ENCODE measurements at places on chromosomes 7 and 10.

DNA sequence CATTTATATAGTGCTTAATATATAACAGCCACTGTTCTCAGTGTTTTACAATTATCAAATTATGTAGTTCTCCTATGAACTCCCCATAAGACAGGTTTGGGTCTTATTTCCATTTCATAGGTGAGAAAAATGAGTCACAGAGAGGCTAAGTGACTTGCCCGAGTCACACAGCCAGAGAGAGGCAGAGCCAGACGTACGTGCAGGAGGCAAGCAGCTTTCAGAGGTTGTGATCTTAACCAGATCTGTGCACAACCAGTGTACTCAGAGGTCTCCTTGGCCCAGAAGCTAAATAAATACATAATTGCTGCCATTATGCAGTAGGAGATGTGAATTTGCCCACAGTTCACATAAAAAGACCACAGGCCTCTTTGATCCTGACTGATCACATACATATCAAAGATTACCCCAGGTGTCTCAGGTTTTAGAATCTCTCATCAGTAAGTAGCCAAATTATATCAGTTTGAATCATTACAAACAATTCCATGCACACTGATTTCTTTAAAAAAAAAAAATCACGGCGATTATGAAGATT lies 304.7 kb upstream of the AOAH start:
- no peak for DNase-seq

DNA sequence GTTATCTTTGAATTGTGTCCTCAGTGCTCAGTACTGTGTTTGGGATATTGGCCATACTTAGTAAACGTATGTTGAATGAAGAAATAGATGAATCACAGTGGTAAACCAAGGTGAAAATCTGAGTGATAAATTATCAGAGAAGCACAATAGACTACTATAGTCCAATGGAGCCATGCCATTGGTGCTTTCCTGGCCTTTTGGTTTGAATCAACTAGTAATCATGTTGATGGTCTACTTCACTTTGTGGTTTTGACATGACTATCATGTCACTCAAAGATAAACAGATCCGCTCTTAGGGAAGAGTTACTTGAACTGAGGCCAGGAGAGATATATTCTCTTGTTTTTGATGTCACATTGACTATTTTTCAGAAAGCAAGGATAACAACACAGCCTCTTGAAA lies 86.1 kb upstream of the IGFBP3 start:
- DNase-seq = no peak

DNA sequence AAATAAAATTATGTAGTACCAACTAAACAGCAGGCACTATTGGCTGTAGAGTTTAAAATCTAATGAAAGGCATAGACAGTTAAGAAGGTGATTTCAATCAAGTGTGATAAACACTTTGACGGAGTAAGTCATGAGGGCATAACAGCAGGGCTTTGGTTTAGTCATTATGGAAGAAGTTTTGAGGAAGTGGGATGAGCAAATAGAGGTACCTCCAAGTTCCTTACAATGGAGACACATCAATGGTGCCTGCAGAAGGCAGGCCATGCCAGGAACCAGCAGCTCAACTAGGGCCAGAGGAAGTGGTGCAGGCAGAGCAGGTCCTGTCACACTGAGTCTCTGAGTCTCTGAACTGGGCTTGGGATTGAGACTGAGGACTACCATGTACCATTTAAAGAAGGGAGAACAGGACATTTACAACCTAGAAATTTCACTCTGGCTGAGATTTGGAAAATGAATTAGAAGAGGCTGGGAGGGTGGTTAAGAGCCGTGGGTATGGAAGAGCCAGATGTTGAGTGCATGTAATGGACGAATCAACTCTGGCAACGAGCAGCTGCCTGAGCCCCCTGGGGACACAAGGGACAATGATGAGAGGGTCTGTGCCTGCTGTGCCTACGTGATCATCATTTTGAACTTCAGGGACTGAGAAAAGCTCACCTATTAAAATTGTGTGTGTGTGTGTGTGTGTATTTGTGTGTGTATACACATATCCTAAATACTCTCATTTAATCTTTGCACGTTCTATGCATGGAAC lies 208.7 kb upstream of the POM121L12 start:
- DNase-seq = no peak

DNA sequence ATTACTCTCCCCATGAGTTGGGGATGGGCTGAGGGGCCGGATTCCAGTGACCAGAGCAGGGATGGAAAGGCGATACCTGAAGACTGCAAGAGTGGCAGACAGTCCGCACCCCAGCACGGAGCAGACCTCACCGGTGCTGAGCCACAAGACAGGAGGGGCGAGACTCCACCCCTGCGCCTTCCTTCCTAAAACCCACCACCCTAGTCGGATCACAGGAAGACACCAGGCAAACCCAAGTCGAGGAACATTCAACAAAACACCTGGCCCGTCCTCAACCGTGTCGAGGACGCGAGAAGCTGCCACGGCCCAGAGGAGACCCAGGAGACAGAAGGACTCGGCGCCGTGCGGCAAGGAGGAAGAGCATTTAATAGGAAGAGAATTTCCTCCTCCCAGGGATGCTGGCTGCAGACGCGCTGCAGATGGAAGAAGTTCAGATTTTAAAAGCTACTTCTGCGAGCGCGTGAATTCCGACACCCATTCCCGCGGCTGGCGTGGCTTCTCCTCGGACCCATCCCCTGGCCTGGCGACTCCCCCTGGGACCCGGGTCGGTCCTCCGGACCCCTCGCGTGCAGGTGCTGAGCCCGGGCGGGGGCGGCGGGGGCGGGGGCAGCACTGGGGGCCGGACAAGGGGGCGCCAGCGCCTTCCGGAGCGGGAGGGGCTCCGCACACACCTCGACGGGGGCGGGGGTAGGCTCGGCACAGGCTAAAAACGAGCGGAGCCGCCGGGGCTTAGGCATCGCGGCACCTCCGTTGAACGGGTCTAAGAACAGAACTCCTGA lies 563 bp upstream of the UTF1 start:
- DNase-seq = no peak

GRCh38 chr7:157896774-157897555 lies 560.2 kb downstream of the DNAJB6 start:
- DNase-seq = no peak

- no peak for DNase-seq
Observed at GRCh38 chr7:42832667-42833066, 79.2 kb downstream of the C7orf25 start.

DNA sequence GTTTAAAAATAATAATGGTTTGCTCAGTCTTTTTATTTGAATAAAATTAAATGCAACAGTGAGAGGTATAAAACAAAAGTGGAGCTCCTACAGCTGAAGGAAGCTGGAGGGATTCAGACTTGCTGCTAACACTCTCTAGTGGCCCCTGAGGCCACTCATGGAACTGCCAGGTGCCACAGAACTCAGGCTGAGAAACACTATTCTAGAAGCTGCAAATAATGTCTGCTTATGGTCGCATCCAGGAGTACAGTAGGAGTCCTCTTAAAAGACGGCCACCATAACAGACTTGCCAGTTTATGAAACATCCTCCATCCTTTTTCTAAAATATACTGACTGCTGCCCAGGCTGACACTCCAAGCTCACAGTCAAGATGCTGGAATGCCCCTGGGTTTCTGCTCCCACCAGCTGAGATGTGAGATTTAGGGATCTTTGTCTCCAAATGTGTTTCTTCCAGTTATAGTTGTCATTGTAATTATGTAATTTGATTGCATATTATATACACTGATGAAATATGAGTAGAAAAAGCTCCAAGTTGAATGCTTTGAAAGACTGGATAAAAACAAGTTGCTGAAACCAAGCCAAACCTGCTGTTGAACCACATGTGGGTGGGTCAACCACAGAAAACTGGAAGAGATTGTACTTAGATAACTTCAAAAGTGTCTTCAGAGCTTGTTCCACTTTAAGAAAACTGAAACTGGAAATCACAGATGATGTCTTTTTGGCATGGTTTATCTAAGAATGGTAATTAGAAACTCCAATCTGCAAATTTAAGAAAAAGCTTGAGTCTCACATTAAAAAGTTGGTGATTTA lies 213.7 kb upstream of the AOAH start:
- no peak for DNase-seq

DNA sequence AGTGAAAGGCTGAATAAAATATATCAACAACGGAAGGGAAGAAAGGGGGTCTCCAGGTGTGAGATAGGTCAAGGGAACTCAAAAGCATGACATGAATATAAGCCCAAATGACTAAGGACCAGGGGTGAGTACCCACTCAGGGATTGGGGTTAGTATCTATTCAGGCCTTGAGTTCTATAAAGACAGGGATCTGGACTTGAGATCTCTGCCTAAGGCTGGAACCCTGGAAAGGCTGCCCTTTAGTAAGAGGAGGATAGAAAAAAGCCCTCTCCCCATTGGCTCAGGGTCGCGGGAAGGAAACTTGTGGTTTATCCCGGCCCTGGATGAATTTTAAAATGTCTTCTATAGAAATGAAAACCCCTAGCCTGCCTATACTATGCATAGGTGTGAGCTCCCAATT lies 2.4 kb upstream of the ITPRIP start:
- DNase-seq = no peak

DNA sequence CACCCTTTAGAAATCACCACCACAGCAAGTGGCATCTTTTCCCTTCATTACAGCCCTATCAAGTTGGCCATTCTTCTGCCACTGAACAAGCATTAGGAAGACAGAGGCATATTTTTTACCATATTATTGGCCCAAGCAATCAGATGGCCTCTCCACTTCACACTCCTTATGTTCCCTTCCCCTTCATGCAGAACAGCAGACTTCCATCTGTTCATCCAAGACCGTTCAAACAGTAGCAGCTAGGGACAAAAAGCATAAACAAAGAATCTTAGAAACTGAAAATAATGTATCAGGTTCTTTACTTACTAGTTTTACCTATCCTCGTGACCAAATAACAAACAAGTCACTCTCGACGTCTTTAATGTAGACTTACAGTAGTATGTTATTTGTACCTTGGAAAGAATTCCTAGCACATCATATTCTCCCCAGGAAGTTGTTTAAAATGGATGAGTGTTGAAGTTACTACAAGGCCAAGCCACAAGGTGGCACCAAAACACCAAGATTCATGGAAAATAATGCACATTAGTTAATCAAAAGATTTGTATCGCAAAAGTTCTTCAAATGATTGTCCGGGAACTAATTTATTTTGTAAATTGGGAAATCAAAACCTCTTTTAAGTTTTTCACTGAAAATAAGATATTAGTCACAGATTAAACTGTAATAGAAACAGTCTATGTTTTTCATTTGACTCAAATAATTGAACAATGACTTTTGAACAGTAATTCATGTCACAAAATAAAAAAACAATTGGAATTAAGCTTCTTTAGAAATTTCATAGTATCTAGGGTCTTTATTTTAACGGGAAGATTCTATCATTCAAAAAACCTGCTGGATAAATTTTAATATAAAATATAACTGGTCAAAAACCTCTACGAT lies 112.1 kb downstream of the VPS41 start:
- no peak for DNase-seq

DNA sequence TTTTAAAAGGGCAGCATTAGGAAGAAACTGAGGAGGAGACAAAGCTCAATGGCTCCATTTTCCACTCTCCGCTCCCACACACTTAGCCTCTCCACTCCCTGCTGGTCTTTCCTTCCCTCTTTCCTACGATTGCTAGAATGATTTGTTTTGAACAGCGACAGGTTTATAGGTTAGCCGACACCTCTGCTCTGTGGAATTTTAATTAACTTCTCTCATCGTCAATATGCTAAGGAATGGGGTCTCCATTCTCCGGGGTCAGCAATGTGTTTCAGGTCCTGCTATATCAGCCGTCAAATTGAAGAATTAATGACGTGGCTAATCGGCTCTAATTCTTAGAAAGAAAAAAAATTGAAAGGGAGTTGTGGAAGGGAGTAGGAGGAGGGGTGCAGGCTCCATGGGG lies 28.9 kb downstream of the FBXW4 start:
- no peak for DNase-seq

DNA sequence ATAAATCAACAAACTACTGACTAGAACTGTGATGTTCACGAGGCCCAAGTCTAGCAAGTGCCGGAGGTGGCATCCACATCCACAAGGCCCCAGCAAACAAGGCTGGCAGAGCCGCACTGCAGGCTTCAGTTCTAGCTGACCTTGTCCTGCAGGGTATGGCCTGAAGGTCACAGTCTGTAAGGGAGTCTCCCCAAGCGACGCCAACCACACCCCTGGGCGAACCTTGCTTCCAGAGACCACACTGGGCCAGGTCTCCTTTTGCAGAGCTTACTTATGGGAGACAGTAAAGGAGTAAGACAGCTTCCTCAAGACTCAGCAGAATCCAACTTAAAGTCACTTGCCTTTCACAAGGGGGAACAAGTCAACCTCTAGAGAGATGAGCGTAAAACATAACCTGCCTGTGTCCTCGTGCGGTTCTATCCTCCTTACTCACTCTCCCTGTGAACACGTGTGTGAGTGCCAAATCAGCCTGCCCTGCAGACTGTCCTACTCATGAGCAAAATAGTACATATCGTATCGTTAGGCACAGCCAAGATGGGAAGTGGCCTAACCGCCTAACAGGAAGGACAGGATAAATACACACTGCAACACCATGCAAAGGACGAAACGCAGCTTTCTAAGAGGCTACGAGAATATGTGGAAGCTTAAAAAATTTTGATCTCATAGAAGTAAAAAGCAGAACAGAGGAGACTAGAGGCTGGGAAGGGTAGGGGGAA lies 22.7 kb downstream of the FAM53B start:
- DNase-seq = no peak
